ENCODE measurements at places on chromosomes 12 and 14.

- DNase-seq = no peak
Observed at GRCh38 chr12:71460318-71460717, 20.7 kb downstream of the LGR5 start.

DNA sequence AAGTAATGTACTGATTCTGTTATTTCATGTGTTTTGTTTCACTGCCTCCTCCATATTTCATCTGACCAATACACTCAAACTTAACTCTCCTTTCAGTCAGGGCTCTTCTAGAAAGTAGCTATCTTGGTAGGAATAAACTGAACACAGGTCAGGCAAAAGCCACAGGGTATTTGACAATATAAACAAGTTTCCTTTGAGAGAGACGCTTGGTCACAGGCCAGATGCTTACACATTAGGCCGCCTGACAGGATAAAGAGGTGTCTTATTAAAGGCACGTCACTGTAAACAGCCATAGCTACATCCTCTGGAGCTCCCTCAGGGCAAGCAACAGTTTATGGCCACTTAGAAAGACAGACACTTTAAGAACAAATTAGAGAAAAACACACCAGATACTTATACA is 607.5 kb downstream of the SLC6A15 start:
- DNase-seq = no peak

GRCh38 chr14:78448164-78449094 is 278.3 kb downstream of the NRXN3 start:
- DNase-seq = peak; percentile 5

DNA sequence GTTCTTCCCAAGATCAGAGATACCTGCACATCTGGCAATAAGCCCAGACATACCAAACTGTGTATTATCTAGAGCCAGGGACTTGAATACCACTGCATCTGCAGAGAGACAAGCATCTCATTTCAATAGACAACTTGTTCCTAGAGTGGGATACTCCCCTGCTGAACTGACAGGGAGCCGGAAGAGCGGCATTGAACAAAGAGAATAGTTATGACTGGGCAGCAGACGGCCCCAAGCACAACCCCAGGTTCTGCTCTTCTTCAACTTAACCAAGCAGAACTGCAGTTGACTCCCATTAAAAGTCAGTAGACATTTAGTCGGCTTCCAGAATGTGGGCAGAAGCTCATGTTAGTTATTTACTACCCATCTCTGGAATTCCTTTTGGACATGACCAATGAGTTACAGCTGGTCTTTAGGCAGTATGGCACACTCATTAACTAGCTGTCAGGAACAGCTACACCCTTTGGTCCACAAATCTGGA is 112.9 kb downstream of the HMGA2 start:
- DNase-seq = peak; percentile 66

- no peak for DNase-seq
Observed at GRCh38 chr14:59013672-59014298, 174.7 kb upstream of the DAAM1 start.

DNA sequence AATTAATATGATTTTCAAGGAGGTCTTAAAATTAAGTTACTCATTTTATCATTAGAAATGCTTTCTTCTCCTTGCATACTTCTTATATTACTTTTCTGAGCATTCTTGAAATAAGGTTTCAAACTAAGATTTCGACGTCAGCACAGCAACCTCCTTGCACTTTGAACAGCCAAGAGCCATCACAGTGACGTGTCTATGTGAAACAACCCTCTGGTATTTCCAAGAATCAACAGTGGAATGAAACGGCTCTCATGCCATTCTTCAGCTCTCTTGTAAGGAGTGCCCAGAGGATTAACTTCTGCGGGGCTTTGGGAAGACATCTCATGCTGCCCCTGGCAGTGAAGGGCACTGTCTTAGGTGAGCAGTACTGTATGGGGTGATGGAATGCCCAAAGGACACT is 109.2 kb downstream of the EFCAB11 start:
- no peak for DNase-seq

DNA sequence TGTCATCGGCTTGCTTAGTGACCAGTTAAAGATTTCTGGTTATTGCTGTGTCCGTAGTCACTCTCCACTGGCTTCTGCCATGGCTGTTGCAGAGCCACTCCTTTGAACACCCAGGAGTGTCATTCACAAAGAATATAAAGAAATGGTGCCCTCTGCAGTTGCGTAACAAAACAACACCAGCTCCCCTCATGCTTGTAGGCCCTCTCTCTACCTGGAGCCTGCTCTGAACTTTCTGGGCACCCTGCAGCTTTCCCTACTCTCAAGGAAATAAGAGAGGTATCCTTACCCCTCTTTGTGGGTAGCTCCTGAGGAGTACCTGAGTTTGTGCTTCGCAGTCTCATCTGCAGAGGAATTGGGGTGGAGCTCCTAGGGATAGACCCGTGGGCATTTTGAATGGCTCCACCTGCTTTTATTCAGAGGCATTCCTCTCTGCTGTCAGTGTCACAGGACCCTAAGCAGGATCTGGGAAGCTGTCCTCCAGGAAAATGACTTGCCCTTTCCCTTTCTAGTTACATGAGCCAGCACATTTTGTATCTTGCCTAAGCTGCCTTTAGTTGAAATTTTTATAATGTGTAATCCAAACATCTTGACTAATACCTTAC is 97.2 kb upstream of the TMEM260 start:
- no peak for DNase-seq

DNA sequence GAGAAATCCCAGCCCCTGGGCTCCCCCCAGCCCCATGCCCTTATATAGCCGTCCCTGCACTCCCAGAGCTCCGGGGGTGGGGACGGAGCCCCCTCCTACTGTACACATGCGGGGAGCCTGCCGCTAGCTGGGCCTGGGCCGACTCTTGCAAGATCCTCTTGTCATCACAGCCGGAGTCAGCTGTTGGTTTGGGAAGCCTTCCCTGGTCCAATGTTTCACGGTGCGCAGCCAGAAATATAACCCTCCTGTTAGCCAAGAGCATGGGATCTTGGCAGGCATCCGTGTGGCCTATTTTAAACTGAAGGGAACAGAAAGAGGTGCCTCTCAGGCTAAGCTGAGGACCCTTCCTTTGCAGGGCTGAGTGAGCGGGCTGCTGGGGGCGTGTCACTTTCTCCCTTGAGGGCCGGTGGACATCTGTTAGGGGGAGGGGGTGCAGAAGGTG is 175.3 kb downstream of the TSPAN9 start:
- peak; percentile 99 for DNase-seq

DNA sequence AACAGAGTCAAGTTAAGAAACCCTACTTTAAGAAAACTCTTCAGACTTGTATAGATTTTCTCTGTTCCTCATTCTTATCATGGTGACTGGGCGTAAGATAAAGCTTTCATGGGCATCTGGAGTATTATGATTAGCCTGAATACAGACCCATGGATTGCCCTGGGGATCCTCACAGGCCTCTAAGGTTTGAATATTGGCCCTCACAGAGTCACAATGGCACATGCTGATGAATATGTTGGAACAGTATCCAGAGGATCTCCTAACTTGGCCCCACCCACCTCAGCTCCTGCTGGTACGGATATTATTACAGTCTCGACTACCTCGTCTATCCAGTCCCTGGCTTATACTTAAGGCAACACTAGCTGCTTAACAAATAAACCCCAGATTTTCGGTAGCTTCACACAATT is 8.1 kb downstream of the OSBPL8 start:
- no peak for DNase-seq

- peak; percentile 63 for DNase-seq
Observed at GRCh38 chr14:22047115-22047514, 373.5 kb upstream of the OR4E1 start.

- DNase-seq = peak; percentile 10
Observed at GRCh38 chr12:79006306-79006705, 141.7 kb downstream of the SYT1 start.

- no peak for DNase-seq
Observed at GRCh38 chr12:121227294-121227693, 17.4 kb downstream of the P2RX4 start.

DNA sequence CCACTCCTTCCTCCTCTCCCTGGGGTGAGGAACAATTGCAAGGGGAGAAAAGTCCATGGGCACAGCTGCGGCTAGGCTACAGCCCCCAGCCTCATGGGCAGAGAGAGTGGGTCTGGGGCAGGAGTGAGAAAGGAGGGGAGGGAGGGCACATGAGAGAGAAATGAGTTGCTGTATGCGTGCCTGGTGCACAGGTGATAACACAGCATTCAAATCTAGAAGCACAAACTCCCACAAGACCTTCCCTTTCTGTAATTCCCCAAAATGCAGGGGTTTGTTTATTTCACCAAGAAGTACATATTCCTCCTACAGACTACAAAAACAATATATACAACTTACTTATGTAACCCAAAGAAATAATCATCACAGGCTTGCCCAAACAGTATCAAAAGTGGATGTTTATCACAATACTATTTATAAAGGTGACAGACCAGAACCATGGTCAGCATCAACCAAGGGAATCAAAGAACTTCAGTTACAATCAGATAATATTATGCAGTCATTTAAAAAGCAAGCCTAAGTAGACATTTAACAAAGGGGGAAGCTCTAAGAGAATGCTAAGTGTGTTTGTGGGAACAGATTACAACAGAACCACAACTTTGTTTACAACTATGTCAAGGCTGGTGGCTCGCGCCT is 54.2 kb downstream of the ITPK1 start:
- DNase-seq = no peak

DNA sequence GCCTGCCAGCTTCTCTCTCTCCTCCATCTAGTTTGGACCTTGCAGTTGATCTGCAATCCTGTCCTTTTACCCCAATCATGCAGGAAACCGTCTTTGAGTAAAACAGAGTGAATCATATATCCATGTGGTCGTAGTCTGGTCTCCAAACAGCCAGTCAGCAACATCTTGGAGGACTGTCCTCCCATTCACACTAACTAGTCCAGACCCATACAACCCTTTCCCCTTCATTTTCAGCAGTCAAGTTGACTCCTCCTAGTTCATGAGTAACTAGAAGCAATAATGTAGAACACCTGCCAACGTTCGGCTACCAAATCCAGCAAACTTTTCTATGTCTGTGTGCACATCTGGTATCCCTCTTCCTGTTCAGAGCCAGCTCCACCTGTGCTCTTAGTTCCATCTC is 10.8 kb upstream of the BIN2 start:
- DNase-seq = no peak

GRCh38 chr12:126156806-126157574 is 1091.8 kb downstream of the AACS start:
- no peak for DNase-seq

DNA sequence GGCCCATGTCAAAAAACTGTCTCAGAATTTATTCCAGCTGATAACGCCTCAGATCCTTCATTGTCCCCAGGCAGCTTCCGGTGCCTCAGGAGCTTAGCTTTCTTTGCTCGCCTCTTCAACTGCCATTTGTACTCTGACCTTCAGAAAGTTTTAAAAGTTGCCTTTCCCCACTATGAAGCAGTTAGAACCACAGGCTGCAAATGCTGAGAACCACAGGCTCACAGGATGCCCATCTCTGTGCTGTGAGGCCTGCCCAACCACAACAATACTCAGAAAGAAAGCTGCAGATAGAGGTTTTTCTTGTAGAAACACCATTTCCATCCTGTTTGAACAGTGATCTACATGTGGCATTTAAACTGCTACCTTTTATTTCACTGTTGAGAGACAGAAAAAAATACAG is 131.1 kb downstream of the PRKCH start:
- no peak for DNase-seq

GRCh38 chr12:124511259-124511985 is 56.0 kb downstream of the NCOR2 start:
- no peak for DNase-seq

DNA sequence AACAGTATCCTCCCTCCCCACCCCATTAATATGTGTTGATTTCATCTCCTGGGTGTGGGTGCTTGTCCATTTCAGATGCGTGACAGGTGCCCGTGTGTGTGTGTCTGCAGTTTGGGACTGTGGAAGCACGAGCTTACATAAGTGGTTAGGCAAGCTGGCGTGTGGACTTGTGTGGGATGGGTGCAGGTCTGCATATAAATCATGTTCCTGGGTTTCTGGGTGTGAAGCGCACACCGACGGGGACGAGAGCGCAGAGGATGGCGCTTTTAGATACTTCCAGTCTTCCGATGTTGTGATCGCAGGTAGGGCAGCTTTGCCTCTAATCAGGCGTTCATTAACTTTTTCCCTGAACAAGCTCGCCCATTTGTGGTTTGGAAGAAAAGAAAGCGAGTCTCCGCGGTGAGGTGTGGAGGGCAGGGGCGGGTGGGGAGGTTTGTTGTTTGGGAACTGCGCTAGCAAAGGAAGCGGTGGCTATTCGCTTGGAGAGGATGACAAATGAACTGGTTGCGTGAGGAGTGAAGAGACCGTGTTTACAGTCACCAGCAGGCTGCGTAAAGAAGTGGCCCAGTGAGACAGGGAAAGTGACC is 865 bp downstream of the RGS6 start:
- peak; percentile 36 for DNase-seq

- DNase-seq = no peak
Observed at GRCh38 chr12:31236998-31237637, 88.8 kb downstream of the SINHCAF start.

DNA sequence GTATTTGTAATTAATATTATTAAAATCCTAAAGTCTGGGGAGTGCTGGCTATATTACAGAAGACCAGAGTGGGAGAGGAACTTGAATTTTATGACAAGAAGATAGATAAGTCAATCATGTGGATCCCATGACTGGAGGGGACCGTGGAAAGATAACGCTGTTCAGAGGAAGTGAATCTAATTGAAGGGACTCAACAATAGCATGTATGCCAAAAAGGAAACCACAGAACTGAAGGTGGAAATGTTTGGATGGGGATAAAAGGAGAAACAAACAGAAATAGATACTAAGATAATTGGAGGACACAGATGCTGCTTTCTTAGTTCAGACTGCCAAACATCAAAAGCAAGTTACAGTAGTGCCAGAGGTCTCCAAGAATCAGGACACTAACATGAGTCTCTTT is 21.1 kb downstream of the OR6J1 start:
- peak; percentile 9 for DNase-seq

DNA sequence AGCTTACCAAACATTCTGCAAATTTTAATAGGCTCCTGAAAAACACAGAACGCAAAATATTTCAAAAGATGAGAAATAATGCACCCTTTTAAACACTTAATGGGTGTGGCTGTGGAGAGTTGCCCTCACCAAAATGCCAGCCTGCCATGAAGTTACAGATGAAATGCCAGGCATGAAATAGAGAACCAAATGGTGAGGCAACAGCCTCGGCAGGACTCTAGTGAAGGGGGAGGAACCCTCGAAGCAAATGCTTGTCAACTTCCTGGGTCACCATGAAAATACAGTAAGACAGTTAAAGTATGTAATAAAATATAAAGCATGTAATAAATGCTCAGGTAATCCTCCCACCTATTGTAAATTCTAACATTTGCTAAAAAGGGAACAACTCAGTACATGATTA is 24.1 kb downstream of the DUSP16 start:
- no peak for DNase-seq

DNA sequence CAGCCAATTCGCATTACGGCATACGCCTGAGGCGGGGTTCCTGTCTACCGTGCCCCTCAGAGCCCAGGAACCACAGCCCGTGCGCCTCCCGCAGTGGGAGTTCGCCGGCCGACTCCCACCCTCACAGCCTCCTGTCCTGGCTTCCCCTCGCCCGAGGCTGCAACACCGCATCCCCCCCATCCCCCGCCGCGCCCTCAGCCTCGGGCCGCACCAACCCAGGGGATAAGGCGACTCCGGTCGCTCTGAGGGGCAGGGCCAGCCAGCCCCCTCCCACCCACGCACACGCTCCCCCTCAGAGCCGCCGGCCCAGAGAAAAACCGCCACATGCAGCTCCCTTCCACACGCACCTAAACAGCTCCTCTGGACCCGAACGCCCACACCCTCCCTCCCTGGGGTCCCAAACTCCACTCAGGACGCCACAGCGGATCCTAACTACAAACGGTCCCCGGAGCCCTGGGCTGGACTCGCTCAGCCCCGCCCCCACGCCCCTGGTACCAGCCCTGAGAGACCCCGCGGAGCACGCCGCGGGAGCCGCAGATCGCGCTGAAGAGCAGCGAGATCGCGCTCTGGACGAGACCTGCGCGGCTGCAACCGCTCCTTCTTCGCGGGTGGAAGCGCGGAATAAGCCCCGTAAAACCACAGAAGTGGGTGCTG is at the start of gene C14orf39:
Gene C14orf39, minus strand, starts transcription at position 466 of the 654 bp plus-strand sequence. CDS start 985 bp downstream, outside the sequence.
- DNase-seq = peak; percentile 81
